ENCODE measurements at places on chromosomes 6 and 20. TPM values are rescaled to one million over a fixed set of nuclear protein-coding genes. Genes with fewer than 3 reads are reported as not detected.

The ARMC12 gene
- 0.19 TPM for polyA plus RNA-seq

The RIMS1 gene
- not detected for polyA plus RNA-seq

The SSTR4 gene
- not detected for polyA plus RNA-seq

The OVOL2 gene
- not detected for polyA plus RNA-seq

The KCNK5 gene
- polyA plus RNA-seq: 0.27 TPM

The GSTA2 gene
- polyA plus RNA-seq: not detected

The IBTK gene
- 19.6 TPM for polyA plus RNA-seq

The AKIRIN2 gene
- polyA plus RNA-seq: 42.0 TPM

The ZC3H12D gene
- polyA plus RNA-seq: 0.23 TPM

The PKIB gene
- polyA plus RNA-seq: 0.72 TPM

The SPATS1 gene
- polyA plus RNA-seq: not detected

The TOP1 gene
- 21.4 TPM for polyA plus RNA-seq

The EDN1 gene
- polyA plus RNA-seq: 6.9 TPM

The HDGFL1 gene
- not detected for polyA plus RNA-seq

The BTNL2 gene
- polyA plus RNA-seq: not detected

All from heart left ventricle (tissue), 16 donors.